ENCODE measurements at places on chromosomes 16 and 17.

DNA sequence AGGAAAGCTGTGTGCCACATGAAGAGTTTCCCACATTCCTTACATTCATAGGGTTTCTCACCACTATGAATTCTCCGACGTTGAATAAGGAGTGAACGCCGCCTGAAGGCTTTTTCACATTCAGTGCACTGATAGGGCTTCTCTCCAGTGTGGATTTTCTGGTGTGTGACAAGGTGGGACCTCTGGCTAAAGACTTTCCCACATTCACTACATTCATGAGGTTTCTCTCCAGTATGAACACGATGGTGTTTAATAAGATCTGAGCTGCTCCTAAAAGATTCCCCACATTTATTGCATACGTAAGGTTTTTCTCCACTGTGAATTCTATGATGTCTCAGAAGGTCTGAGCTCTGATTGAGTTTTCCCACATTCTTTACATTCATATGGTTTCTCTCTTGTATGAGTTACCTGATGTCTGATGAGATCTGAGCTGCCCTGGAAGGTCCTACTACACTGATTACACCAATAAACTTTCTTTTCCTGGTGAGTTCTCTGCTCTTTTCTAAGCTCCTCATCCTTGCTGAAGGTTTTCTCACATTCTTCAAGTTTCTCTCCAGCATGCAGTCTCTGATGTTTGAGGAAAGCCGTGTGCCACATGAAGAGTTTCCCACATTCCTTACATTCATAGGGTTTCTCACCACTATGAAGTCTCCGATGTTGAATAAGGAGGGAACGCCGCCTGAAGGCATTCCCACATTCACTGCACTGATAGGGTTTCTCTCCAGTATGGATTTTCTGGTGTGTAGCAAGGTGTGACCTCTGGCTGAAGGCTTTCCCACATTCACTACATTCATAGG, 10.0 kb downstream of the ZNF594 start:
- DNase-seq, result no peak

- DNase-seq, result no peak
These were observed 19.0 kb downstream of the BANP start for GRCh38 chr16:87970186-87970585.

DNA sequence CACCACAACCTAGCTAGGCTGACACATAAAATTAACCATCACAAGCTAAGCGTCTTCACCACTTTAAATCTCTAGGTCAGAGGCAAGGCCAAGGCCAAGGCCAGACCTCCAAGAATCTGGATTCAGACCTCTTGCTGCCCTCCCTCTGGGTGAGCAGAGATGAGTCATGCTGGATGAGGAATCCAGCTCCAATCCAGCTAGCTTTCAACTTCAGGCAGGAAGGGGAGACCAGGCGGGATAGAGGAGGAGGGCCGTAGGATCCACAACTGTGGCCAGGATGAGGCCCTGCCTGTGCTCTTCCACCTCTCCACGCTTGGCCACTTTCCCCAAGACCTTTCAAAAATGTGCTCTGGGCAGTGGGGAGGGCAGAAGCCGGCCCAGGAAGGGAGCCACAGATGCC, 14.7 kb downstream of the LRRC75A start:
- no peak for DNase-seq

- peak; percentile 61 for DNase-seq
These were observed 1.4 kb upstream of the SPHK1 start for GRCh38 chr17:76382803-76383545.

GRCh38 chr17:60139438-60140285, 10.1 kb upstream of the CA4 start:
- DNase-seq, result peak; percentile 66

- no peak for DNase-seq
These were observed 58.2 kb downstream of the MYH11 start for GRCh38 chr16:15798671-15799070.

- DNase-seq, result no peak
These were observed 492 bp upstream of the CAMTA2 start for GRCh38 chr17:4987767-4988567.

DNA sequence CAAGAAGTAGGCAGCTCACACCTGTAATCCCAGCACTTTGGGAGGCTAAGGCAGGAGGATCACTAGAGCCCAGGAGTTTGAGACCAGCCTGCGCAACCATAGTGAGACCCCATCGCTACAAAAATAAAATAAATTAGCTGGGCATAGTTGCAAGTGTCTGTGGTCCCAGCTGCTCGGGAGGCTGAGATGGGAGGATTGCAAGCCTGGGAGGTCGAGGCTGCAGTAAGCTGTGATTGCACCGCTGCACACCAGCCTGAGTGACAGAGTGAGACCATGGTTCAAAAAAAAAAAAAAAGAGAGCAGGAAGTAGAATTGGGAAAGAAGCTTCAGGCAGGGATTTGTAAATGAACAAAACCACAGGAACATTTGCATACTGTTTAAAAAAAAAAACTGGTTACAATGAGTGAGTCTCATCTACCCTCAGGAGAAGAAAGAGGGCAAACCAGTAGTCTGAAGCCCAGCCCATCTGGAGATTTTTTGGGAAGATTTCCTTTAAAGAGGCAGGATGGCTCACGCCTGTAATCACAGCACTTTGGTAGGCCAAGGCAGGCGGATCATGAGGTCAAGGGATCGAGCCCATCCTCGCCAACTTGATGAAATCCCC, 7.9 kb downstream of the MPV17L start:
- DNase-seq, result no peak

- DNase-seq, result no peak
These were observed at the start of gene CCL1 for GRCh38 chr17:34363183-34363661. Gene CCL1, minus strand, starts transcription at chr17:34363233. Its CDS starts 72 bp downstream, at chr17:34363161.

DNA sequence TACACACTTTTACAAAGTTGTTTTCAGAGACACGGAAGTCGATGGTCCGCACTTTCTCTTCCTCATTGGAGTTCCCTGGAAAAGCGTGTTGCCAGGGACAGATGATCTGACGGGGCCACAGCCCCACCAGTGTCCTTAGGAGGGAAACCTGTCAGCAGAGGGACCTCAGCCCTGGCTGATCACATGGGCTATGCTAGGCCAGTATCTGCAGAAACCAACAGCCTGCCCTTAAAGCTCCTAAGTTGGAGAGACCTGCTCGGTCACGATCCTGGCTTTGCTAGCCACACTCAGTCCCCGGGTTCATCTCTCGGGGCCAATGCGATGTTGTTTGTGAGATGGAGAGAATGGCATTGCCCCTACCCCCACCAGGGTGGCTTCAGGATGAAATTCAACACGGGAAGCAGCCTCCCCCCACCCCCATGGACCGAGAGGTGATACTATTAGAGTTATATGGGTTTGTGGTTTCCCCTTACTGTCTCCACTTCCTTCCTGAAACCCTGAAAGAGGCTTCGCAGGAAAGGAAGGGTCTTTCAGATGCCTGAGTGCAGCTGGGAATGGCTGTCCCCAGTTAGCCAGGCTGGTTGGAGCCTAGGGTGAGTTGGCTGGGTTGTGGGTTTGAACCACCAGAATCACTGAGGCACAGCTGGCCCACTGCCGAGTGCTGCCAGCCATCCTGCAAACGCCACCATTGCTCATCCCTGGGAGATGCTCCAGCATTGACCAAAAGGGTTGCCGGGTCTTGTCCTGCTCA, 16.6 kb downstream of the RMI2 start:
- no peak for DNase-seq

- DNase-seq, result no peak
These were observed 47.8 kb upstream of the IRF8 start for GRCh38 chr16:85851034-85851785.

DNA sequence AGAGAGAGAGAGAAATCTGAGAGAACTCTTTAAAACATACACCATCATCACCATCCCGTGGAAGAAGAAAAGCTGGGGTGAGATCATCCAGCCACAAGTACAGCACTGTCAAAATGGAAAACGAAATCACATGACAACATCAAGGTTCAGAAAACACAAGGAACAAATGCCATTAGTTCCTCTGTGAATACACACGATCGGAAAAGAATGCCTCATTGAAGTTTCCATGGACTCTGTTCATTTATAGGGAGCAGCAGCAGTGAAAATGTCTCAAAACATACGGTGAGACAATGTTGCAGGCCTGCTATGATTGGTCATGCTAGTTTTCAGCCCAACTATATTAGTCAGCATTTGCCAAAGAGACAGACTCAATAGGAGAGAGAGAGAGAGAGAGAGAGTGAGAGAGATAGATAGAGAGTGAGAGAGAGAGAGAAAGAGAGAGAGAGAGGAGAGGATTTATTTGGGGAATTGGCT, 4.4 kb downstream of the CFAP97D1 start:
- DNase-seq, result no peak

GRCh38 chr16:79437764-79438751, 162.5 kb downstream of the MAF start:
- DNase-seq, result no peak
